Activated T-cell treated with anti-CD3 and anti-CD28 coated beads for 1 hour (primary cell): ENCODE measurements at places on chromosomes 2 and 18.

- DNase-seq = no peak
These were observed 135.4 kb downstream of the SETBP1 start for GRCh38 chr18:44816050-44816449.

GRCh38 chr2:72145289-72145657, 2.4 kb downstream of the CYP26B1 start:
- no peak for DNase-seq

- no peak for DNase-seq
These were observed 553.8 kb downstream of the EPHA4 start for GRCh38 chr2:221018262-221018661.

DNA sequence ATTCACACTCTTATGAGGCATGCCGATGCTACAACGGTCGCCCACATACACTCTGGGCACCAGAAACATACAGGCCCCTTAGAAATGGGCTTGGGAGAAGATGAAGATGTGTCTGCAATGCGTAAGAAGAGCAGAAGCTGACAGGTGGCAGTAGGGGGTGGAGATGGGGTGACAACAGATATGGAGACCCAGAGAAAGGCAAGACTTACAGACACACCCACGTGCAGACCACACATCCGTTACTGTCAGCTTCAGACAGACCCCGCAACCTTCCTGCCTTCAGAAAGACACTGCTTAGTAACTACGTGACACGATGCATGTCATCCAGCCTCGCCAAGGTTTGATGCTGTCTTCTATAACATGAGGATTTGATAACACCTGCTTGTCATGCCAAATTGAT, 89.5 kb downstream of the ZFP36L2 start:
- DNase-seq = peak; percentile 67

GRCh38 chr2:68172990-68173700, 15.5 kb downstream of the PNO1 start:
- no peak for DNase-seq

- no peak for DNase-seq
These were observed at the start of gene NEU4 for GRCh38 chr2:241808721-241809382. Gene NEU4 (plus strand): TSS chr2:241809193. CDS start chr2:241814485, 5,292 bp downstream.

DNA sequence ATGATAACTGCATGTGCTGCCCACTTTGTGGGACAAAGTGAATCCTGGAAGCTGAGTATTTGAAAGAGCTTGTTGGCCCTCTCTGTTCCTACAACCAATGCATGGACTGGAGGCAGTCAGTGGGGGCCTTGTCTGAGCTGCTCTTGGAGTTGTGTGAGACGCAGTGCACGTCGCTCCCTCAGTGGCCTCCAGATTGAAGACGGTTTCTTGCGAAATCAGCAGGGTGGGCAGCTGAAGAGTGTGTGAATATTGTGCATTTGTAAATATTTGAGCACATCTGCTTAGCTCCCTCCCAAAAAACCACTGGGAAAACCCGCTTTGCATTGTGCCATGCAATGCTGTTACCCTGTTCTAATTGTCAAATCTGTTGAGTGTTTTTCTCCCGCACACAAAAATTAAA, 782.8 kb downstream of the PLCL1 start:
- no peak for DNase-seq

GRCh38 chr2:215356334-215356947, 44.6 kb downstream of the ATIC start:
- DNase-seq = no peak

GRCh38 chr2:134862674-134863073, 24.3 kb downstream of the ACMSD start:
- no peak for DNase-seq

GRCh38 chr2:69216535-69217332, 170.3 kb downstream of the GFPT1 start:
- no peak for DNase-seq

DNA sequence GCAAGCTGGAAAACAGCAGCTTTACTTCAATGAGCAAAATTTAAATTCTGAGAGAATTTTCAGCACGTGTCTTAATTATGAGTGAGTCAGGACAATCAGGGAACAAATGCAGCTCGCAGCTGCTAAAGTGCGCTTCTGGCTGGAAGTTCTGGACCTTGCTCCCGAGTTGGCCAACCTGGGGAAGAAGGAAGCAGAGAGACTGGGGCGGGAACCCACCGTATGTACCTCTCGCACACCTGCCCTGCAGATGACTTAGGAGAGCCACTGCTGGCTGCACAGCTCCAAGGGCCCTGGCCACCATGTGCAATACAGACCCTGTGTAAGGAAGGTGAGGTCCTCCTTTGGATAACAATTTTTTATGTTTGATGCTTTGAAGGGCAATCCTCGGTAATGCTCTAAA, 42.4 kb downstream of the REEP1 start:
- DNase-seq = no peak

GRCh38 chr18:41906528-41907146, 48.4 kb upstream of the PIK3C3 start:
- DNase-seq = no peak
